ENCODE measurements at places on chromosomes 6 and 20.
A peak's percentile ranks its signal among the peaks of the same experiment; 100 is the strongest.

DNA sequence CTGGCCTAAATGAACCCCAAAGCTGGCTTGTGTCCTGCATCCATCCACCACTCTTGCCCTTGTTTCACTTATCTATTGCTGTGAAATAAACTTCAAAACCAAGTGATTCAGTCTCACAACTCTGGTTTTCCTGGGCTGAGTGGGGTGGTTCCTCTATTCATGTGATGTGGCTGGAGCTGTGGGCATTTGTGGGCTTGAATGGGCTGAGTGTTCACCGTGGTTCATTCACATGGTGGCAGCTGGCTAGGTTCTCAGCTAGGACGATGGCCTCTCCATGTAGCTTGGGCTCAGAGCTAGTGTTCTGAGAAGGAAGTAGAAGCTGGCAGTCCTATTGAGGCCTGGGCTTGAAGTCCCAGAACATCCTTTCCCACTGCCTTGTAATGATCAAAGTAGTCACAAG is 30.4 kb downstream of the FKBP1A start:
- H3K4me1 ChIP-seq = no peaks in the 10 kb centered on the region
- no peak overlapping the region for H3K27ac ChIP-seq
- H3K36me3 ChIP-seq = peaks cover 7% of the 10 kb centered on the region
- H3K4me3 ChIP-seq = no peak overlapping the region
- DNase-seq = no peak
- H3K27me3 ChIP-seq = no peaks in the 10 kb centered on the region

DNA sequence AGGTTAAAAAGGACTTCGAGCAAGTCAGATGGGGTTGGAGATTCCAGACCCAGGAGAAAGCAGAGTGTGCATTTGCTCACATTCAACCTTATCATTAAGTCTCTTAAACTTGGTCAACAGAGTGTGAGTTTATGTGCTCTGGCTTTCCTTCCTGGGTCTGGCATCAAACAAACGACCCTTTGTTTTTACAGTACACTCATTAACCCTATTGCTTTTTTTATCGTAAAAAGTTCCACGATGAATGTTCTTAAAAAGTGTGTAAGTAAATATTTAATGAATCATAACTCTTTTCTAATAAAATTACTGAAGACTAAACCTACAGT is 2.5 kb downstream of the FYN start:
- peak overlapping the region; percentile 89 for H3K4me3 ChIP-seq
- H3K36me3 ChIP-seq = no peaks in the 10 kb centered on the region
- no peak for DNase-seq
- H3K27ac ChIP-seq = peak overlapping the region; percentile 78
- no peaks in the 10 kb centered on the region for H3K27me3 ChIP-seq

GRCh38 chr20:50112512-50113419 is at the start of gene UBE2V1:
Gene UBE2V1 (minus strand): TSS chr20:50113150. CDS start chr20:50113128, 22 bp downstream.
- H3K27ac ChIP-seq = peak within 1 kb of the TSS; percentile 98
- DNase-seq = peak; percentile 96
- H3K4me3 ChIP-seq = peak within 1 kb of the TSS; percentile 97

GRCh38 chr6:71034563-71035345 is 77.9 kb upstream of the B3GAT2 start:
- no peak for DNase-seq
- no peaks in the 10 kb centered on the region for H3K27me3 ChIP-seq
- no peak overlapping the region for H3K27ac ChIP-seq
- no peaks in the 10 kb centered on the region for H3K36me3 ChIP-seq

DNA sequence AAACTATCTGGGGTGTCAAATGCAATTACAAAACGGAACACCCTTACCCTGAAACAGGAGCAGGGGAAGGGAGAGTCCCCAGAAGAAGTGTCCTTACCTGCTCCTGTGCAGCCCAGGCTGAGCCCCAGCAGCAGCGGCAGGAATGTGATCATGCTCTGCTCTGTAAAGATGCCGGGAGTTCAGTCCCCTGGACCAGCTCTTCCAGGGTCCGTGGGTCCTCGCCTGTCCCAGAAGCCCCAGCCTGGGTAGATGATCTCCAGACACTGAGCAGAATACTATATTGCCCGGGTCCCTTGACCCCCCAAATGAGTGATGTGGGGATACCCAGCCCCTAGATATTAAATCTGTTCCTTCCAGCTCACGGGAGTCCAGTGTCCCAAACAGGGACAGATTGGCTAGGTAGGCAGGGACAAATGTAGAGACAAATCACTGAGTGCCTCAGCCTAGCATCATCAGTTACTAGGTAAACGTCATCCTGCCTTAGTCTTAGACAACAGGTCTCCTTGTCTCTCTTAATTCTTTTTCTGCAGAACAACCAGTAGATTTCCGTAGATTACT is at the start of gene HLA-DMB:
Gene HLA-DMB (minus strand): TSS at position 373 of the 558 bp plus-strand sequence. CDS start 221 bp downstream, at position 152.
- H3K4me3 ChIP-seq = peak within 1 kb of the TSS; percentile 13
- no peaks in the 10 kb centered on the region for H3K4me1 ChIP-seq

Data from sigmoid colon (tissue), 7 donors.